ENCODE measurements at places on chromosomes 4 and X.
A peak's percentile ranks its signal among the peaks of the same experiment; 100 is the strongest.

- no peak for DNase-seq
Observed at GRCh38 chr4:79267671-79268070, 58.2 kb downstream of the NAA11 start.

DNA sequence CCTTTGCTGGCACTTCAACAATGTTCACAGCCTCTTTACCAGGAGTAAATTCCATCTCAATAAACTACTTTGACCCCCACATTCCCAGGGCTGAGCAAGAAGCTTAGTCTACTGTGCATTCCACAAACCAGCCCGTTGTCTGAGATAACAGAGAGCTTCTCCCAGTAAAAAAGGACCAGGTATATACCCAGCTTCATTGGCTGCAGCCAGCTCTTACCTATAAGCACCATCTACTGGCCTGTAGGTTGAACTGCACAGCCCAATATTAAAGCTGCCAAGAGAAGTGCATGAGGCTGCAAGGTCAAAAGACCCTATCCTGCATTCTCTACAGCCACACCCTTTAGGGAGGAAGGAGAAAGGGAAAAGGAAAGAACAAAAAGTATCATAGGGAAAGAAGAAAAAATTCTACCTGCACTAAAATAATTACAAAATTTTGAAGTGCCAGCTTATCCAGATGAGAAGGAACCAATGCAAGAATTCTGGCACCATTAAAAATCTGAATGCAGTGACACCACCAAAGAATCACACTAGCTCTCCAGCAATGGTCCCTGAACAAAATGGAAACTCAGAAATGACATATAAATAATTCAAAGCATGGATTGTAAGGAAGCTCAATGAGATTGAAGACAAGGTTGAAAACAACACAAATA lies 45.7 kb upstream of the INTU start:
- no peak for DNase-seq

DNA sequence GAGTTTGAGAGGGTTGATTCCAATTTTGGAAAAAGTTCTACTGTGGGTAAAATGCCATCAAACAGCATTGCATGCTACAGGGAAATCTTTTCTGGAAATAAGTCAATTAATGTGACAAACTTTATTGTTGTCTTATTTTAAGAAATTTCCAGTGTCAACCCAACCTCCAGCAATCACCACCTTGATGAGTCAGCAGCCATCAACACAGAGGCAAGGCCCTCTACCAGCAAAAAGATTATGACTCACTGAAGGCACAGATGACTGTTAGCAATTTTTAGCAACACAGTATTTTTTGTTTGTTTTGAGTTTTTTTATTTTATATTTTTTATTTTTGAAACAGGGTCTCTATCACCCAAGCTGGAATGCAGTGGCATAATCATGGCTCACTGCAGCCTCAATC lies 165.4 kb upstream of the C1QTNF7 start:
- DNase-seq: no peak

DNA sequence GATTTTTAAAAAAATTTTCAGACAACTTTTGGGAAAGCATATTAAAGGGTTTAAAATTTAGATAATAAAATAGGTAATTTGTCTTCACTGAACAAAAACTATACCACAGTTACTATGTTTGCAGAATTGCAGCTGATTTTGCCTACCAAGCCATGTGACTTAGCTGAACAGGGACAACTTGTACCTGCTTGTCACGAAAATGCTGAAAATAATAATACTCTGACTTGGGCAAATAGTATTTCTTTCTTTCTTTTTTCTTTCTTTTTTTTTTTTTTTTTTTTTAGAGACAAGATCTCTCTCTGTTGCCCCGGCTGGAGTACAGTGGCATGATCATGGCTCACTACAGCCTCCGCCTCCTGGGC lies 225.2 kb upstream of the PPP1R2C start:
- DNase-seq: no peak

DNA sequence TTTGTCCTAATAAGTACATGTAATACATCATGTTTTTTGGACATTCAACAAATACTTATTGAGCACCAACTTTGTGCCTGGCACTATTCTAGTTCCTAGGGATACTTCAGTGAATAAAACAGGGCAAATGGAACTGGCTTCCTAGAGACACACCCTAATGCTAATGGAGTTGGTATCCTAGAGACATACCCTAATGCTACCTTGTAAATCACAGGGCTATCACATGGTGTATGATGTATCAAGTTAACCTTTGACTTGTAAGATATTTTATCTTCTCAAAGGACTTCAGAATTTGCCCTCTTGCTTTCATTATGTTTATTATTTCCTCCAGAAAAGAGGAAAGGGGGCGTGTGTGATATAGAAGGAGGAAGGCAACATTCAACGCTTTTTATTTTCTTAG lies 10.1 kb downstream of the GK start:
- no peak for DNase-seq

- no peak for DNase-seq
Observed at GRCh38 chr4:134537701-134538100, 336.1 kb upstream of the PABPC4L start.

- no peak for DNase-seq
Observed at GRCh38 chrX:131397891-131398290, 108.8 kb upstream of the IGSF1 start.

DNA sequence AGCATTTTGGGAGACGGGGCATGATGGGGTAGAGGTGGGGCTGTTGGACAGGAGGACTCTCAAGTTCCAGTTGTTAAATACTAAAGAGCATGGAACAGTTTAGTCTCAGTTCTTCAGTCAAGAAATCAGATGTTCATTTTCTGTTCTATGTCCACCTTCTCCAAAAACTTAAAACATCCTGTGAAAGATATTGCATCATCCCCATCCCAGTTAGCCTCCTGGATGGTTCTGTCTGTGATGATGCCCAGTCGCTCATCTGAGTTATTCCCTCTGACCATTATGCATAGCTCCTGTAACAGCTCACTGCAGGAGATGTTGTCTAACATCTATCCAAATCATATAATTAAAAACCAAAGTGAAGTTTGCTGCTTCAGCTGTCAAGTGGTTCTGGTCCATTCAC lies 32.1 kb upstream of the SCML1 start:
- no peak for DNase-seq

GRCh38 chr4:1967512-1968149 lies 41.1 kb downstream of the NELFA start:
- no peak for DNase-seq

- no peak for DNase-seq
Observed at GRCh38 chrX:80216086-80216485, 201.5 kb downstream of the TBX22 start.

DNA sequence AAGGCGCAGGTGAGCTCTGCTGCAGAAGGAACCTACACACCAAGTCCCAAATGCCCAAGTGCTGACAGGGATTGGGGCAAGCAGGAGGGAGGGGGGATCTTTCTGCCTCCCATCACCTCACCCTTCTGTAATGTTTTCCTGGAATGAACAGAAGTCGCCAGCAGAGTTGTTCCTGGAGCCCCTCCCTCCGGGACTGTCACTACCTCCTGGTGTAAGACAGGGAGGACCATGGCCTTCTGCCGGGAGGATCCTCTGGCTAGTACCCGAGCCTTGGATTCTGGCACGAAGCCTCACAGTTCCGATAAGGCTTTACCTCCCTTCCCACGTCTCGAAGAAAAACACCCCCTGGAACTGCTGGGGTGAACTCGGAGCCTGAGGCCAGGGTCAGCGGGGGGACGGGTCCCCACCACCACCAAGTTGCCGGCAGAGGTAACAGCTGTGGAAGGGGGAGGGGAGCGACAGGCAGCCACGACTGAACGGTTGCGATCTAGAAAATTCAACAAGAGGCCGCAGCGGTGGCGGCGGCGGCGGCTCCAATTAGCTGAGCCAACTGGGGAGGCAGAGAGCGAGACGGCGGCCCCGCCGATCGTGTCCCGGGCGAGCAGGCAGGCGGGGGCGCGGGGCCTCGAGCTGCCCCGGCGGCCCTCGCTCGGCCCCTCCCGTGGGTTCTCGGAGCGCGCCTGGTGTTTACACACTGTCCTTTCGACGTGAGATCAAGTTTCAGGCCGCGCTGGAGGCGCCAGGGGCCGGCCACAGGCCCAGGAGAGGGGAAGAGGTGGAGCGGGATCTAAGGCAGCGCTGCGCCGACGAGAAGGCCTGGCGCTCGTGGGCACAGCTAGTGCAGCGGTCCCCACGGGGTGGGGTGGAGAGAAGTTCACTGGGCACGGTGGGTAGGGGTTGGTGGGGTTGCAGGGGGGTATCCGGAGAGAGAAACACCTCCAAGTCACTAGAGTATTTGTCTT lies 53.7 kb upstream of the BCOR start:
- no peak for DNase-seq

GRCh38 chr4:38948551-38948950 lies 80.9 kb downstream of the FAM114A1 start:
- DNase-seq: no peak

GRCh38 chrX:73478961-73479360 lies 32.1 kb downstream of the CDX4 start:
- DNase-seq: no peak

- DNase-seq: no peak
Observed at GRCh38 chr4:3067473-3068001, 6.8 kb downstream of the HTT-AS start.

- DNase-seq: no peak
Observed at GRCh38 chr4:163167333-163167626, 590 bp upstream of the NAF1 start.

GRCh38 chr4:67678612-67679011 lies 22.3 kb downstream of the UBA6 start:
- no peak for DNase-seq

- no peak for DNase-seq
Observed at GRCh38 chr4:37320513-37321235, 76.1 kb downstream of the NWD2 start.

GRCh38 chrX:142312591-142312990 lies 107.5 kb upstream of the MAGEC2 start:
- DNase-seq: no peak

- no peak for DNase-seq
Observed at GRCh38 chr4:147901916-147902315, 170.0 kb downstream of the ARHGAP10 start.

DNA sequence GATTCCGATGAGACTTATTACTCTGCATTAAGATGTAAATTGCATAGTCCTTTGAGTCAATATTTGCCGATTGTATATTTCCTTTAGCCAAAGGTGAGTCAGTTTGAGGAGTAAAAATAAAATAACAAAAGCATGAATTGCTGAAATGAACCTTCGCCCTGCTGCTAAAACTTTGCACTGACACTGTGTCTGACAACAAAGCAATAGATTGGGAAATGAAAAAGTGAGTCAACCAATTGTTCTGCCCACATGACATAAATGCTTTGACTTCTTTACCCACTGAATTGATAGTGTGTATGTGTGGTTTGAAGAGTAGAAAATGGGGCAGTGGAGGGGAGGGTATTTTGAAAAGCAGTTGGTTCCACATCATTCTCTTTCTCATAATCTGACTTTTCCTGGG lies 88.4 kb upstream of the AFF2 start:
- DNase-seq: no peak

GRCh38 chr4:89837385-89837992 lies 528 bp upstream of the SNCA start:
- peak; percentile 78 for DNase-seq

DNA sequence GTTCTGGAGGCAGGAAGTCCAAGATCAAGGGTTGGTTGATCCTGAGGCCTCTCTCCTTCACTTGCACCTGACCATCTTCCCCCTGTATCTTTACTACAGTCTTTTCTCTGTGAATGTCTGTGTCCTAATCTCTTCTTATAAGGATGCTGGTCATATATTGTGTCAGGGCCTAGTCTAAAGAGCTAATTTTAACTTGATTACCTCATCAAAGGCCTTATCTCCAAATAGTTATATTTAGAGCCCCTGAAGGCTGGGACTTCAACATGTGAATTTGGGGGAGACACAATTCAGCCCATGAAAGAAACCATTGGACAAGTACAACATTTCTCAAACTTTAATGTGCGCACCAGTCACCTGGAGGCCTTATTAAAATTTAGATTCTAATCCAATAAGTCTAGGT lies 62.8 kb upstream of the DYNLT3 start:
- no peak for DNase-seq

DNA sequence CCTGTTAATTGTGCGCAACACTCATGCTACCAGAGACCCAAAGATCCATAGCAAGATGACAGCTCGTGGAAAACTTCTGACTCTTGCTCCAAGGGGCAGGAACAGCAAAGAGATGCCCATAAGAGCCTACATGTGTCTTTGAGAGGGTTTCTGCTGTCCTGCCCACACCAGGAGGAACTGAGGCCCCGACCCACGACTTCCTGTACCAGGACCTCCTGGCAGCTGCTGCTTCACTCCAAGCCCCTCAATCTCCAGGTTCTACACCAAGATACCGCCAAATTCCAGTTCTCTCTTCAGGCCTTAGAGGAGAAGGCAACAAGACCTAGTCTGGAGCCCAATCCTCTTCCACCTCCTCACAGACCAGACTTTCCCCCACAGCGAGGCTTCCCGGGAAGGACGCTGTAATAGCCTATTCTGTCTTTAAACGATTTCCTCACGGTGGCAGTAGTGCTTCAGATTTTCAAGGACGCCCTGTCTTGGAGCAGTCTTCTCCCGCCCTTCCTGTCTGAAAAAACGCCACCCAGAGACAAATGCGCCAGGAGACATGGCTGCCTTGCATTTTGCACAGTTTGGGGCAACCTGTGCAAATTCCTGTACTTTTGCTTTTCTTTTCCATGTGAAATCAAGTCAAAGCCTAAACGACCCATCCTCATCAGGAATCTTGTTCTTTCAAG lies 230.2 kb upstream of the STK26 start:
- DNase-seq: peak; percentile 19

DNA sequence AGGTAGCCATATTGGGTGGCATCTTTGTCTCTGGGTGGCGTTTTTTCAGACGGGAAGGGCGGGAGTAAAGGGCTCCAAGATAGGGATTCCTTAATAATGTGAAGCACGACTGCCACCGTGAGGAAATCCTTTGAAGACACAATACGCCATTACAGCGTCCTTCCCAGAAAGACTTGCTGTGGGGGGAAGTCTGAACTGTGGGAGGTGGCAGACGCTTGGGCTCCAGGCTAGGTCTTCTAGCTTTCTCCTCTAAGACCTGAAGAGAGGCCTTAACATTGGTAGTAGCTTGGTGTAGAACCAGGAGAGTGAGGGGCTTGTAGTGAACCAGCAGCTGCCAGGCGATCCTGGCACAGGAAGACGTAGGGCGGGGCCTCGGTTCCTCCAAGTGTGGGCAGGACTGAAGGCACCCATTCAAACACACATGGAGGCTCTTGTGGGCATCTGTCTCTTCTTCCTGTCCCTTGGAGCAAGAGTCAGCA lies 197.3 kb downstream of the OR13H1 start:
- no peak for DNase-seq

- no peak for DNase-seq
Observed at GRCh38 chr4:141807103-141807891, 170.9 kb downstream of the IL15 start.

DNA sequence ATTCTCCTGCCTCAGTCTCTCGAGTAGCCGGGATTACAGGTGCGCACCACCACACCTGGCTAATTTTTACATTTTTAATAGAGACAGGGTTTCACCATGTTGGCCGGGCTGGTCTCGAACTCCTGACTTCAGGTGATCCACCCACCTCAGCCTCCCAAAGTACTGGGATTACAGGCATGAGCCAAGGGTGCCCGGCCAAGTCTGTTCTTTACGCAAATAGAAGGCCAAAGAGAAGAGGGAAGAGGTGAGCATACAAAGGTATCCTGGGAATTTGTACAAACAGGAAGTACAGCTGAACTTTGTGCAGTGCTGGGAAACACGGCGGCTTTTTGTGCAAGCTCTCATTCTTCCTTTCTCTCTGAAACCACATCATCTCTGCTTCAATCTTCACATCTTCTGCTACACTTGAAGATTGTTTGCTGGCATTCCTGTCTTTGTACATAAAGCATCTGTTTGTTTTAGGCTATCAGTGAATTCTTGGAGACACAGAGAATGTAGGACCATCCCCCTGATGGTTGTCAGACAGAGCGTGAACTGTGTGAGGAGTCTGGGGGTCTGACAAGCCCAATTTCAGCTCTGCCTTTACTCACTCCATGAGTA lies 71.9 kb upstream of the PRSS48 start:
- DNase-seq: no peak
